ENCODE measurements at places on chromosomes 2 and 18.
A peak's percentile ranks its signal among the peaks of the same experiment; 100 is the strongest.

GRCh38 chr2:39492095-39492590 is 55.1 kb upstream of the MAP4K3 start:
- DNase-seq, result peak; percentile 83

GRCh38 chr18:11999429-11999828 is 18.1 kb downstream of the IMPA2 start:
- DNase-seq, result no peak

GRCh38 chr18:48993586-48993985 is 42.8 kb upstream of the SMAD7 start:
- DNase-seq, result no peak

DNA sequence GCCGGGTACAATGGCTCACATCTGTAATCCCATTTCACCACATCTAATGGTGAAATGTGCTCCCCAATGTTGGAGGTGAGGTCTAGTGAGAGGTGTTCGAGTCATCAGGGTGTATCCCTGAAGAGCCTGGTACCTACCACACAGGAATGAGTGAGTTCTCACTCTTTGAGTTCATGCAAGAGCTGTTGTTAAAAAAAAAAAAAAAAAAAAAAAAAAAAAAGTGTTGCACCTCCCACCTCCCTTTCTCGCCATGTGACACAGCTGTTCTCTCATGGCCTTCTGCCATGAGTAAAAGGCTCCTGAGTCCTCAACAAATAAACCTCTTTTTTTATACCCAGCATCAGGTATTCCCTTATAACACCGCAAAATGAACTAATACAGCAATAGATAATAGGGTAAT is 106.3 kb downstream of the C2orf74 start:
- DNase-seq, result no peak

DNA sequence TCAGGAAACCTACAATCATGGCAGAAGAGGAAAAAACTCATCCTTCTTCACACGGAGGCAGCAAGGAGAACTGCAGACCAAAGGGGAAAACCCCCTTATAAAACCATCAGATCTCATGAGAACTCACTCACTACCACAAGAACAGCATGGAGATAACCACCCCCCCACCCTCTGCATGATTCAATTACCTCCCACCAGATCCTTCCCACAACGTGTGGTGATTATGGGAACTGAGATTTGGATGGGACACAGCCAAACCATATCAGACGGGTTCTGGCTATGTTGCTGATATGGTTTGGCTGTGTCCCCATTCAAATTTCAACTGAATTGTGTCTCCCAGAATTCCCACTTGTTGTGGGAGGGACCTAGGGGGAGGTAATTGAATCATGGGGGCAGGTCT is 28.7 kb upstream of the CCDC150 start:
- DNase-seq, result no peak

DNA sequence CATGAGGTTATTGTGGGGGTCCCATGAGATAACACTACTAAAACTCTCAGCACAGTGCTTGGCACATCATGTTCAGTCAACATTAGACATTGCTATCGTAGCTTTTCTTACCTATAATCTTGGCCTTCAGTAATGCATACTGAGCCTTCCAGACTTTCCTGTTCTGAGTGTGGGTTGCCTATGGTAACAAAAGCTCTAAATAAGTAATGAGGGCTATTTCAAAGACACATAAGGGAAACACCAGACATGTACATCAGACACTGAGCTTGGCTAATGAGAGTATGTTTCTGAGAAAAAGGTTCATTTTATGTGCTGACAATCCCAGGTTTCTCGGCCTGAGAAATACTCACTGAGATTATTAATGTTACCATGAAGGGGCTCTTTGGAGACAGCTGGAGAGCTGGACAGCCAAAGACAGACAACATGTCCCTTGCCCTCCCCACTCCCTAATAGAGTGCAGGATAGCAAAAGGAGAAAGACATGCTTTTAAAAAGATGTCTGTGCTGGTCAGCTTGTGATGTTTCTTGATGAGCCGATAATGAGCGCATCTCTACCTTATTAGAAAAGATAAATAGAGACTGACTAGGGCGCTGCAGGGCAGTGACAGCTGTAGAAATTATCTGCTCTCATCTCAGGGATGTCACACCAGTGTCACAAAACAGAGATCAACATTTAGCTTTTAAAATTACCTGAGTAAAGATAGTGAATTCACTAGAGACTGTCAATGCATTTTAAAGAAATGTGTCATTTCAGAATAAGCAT is 25.4 kb downstream of the POLE4 start:
- DNase-seq, result no peak

GRCh38 chr2:218839430-218839829 is 7.8 kb upstream of the PRKAG3 start:
- peak; percentile 17 for DNase-seq

GRCh38 chr2:141931797-141932196 is 199.0 kb downstream of the LRP1B start:
- DNase-seq, result no peak

- no peak for DNase-seq
Observed at GRCh38 chr2:10814571-10815331, 2.2 kb upstream of the PDIA6 start.

- DNase-seq, result no peak
Observed at GRCh38 chr2:173806761-173807160, 158.4 kb downstream of the SP3 start.

DNA sequence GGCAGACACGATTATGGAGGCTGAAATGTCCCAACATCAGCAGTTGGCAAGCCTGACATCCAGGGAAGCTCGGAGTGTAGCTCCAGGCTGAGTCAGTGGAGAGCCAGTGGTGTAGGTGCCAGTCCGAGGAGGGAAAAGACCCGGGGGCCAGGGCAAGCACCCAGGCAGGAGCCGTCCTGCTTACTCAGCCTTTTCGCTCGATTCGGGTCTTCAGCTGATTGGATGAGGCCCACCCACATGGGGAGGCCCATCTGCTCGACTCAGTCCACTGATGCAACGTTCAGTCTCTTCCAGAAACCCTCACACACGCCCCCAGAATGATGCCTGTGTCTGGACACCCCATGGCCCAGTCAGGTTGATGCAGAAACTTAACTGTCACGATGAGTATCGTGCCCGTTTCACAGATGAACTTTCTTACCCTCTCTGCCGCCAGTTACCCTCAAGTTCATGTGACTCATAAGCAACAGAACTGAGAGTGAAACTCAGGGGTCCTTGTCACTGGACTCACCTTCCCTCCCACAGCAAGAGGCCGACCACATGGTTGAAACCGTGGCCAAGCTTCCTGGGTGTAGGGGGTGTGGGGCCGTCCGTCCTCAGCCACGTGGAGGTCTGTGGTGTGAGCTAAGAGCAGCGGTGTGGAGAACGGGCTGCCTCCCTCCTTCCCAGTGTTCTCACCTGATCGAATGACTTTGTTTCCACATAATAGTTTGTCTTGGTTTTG is 197.4 kb upstream of the HDAC4 start:
- DNase-seq, result no peak

DNA sequence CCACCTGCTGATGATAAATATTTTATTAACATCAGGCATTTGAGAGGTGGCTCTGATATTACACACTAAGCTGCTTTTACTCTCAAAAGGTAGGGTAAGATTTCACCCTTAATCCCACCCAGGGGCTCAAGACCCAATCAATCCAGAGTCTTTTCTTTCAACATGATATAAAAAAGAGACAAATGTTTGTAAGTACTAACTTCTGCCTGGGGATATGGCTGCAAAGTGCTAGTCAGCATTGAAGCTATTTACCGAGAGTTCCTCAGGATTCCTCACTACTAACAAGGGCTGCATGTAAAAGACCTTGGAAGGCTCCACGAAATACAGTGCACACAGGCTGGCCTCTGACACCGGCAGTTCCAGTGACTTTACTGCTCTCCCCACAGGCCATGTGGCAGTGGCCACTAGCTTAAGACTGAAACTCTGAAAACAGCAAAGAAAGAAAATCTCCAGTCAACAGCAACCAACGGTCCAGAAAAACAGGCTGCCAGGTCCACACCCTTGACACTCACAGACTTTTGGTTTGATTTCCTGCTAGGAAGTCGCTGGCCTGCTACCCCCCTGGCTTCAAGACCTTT is 11.2 kb downstream of the MREG start:
- no peak for DNase-seq

DNA sequence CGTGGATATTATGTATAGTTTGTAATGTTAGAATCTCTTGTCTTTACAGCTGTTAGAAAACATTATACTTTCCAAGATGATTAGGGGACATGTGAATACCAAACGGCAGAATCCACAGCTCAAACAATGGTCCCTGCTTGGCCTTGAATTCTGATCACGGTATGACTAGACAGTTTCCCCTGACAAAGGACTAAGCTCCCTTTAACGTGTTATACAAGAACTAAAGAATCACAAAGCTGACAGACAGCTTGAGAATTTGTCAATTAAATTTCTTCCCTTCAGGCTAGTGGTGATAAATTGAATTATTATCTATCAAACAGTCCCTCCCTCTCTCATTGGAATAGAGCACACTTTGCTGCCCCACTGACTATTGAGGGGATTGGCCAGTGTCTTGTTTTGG is 359.2 kb upstream of the ID2 start:
- no peak for DNase-seq

- DNase-seq, result no peak
Observed at GRCh38 chr18:50277942-50278341, 3.4 kb downstream of the MBD1 start.

DNA sequence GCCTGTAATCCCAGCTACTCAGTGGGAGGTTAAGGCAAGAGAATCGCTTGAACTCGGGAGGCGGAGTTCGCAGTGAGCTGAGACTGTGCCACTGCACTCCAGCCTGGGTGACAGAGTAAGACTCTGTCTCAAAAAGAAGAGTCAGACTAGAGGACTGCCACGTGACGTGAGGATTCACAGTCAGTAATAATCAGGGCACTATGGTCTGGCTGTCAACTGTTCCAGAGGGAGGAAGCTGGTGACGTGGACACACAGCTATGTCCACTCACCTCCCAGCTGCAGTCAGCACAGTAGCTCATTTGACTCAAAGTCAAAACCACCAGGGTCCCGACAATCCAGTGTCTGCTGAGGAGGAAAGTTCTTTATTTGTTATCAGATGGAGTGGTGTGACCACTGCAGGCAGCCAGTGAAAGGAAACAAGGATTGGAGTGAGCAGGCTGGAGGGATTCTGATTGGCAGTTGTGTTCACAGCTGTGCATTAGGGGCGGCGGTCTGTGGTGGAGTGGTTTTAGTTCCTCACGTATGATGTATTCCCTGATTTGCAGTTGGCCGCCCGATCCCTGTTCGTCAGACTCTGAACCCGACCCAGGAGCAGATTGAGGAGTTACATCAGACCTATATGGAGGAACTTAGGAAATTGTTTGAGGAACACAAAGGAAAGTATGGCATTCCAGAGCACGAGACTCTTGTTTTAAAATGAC is 37.9 kb downstream of the MOGAT1 start:
- peak; percentile 95 for DNase-seq

GRCh38 chr2:233450864-233451575 is 96.7 kb downstream of the DGKD start:
- no peak for DNase-seq

GRCh38 chr2:207230261-207231105 is 64.7 kb upstream of the KLF7 start:
- no peak for DNase-seq

GRCh38 chr18:57997820-57998219 is 46.2 kb upstream of the NEDD4L start:
- no peak for DNase-seq

- no peak for DNase-seq
Observed at GRCh38 chr2:10014418-10015190, 28.7 kb upstream of the KLF11 start.

Data from fibroblast of skin of left biceps (primary cell).